ENCODE measurements at places on chromosomes 12 and 14.

DNA sequence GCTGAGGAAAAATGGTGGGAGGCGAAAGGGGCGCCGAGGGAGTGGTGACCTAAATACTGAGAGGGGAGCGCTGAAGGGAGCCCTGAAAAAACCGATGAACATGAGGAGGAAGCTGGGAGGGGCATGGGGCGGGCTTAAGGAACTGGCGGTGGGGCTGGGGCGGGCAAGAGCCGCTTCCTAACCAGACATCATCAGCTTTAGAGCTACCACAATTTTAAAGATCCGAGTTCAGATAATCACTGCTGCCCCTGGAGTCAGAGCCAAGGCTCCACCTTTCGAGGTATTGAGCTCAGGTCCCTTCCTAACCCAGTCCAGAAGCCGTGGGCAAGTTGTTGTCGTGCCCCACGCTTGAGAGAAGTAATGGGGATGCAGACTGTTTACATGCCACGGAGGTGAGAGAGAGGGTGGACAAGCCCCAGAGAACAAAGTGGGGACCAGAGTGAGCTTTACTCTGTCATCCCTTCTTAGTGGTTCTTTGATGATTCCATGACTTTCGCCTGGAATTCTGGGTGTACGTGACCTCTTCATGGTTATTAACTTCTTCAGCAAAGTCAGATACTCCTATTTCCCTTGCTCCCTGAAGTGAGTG lies 393 bp downstream of the ORMDL2 start:
- no peak for DNase-seq

DNA sequence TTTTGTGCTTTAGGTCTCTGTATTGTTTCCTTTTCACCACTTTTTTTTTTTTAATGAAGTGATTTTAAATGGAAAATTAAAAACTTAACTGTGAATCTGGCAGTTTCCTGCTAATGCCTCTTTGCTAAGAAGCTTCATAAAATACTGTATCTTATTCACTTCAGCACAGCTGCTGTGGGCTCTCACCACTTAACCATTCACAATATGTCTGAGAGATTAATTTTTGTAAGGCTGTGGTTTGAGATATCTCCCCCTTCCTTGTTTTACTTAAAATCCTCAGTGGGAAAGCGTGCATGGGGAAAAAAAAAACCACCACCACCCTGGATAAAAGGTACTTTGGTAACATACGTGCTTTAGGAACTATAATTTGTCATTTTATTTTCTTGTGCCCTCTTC lies 115.9 kb downstream of the ETV6 start:
- peak; percentile 51 for DNase-seq

GRCh38 chr14:75335571-75335970 lies 56.9 kb downstream of the FOS start:
- no peak for DNase-seq

- DNase-seq: no peak
Measured at GRCh38 chr12:6842075-6842474, 1.4 kb downstream of the GNB3 start.

GRCh38 chr14:87017335-87017734 lies 975.6 kb downstream of the GALC start:
- DNase-seq: no peak

DNA sequence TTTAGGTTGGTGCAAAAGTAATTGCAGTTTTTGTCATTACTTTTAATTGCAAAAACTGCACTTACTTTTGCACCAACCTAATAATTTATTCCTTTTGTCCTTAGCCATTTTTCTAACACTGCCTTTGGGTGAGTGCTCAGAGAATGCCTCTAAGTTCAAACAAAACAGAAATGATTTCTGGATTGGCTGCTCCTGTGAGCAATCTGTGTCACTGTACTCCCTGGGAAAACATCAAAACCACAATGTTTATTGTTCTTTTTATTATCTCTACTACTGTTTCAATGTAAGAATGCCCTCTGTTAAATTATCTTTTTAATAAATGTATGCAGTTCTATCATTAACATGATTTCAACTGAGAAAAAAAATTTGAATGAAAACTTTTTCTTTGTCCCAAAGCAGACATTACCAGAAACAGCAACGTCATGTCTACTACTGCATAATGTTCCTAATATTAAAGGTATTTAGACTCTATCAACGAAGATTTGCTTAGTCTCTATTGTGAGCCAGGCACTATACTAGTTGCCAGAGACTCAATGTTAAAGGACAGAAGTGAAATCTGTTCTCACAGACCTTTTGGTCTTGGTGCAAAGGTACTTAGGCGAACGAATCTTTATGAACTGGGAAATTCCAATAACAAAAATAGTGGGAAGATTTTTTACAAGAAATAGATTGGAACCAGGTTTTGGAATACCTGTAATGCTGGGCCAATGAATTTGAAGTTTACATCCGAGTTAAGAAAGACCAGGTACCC lies 6.2 kb downstream of the SLC41A2 start:
- peak; percentile 31 for DNase-seq

GRCh38 chr14:81315341-81315740 lies 84.8 kb downstream of the STON2 start:
- no peak for DNase-seq

DNA sequence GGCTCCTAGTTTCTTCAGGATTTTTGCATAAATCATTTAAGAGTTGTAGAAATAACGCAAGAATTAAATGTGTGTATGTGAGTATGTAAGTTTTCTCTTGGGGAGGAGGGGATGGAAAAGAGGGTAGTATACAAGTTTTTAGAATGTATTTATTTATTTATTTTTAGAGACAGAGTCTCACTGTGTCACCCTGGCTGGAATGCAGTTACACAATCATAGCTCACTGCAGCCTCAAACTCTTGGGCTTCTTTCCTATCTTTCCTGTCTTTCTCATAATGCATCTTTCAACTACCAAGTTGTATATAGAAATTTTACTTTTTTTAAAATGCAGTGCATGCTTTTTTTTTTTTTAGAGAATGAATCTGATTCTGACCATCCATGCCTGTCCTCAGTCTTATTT lies 269.0 kb upstream of the GARIN2 start:
- peak; percentile 14 for DNase-seq

- no peak for DNase-seq
Measured at GRCh38 chr14:99945732-99946651, 119.2 kb upstream of the EVL start.

GRCh38 chr12:752695-753610 lies 574 bp downstream of the WNK1 start:
- DNase-seq: peak; percentile 62

DNA sequence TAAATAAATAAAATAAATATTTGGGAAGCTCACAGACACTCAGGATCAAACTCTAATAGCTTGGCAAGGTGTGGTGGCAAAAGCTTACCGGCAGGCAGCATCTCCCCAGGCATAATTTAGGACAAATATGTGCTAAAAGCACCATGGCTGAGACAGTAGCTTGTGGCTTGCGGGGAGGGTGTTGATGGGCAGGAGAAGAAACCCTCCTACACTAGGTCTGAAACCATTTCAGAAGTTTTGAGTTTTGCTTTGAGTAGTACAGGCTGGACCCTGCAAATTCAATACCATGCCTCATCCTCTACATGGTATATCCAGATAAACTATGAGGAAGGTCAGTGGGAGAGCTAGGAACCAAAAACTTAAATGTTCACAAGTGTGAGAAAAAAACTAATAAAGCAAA lies 33.1 kb downstream of the MAP3K9 start:
- DNase-seq: no peak

GRCh38 chr14:61524211-61524806 lies 171.0 kb upstream of the HIF1A start:
- DNase-seq: peak; percentile 48

DNA sequence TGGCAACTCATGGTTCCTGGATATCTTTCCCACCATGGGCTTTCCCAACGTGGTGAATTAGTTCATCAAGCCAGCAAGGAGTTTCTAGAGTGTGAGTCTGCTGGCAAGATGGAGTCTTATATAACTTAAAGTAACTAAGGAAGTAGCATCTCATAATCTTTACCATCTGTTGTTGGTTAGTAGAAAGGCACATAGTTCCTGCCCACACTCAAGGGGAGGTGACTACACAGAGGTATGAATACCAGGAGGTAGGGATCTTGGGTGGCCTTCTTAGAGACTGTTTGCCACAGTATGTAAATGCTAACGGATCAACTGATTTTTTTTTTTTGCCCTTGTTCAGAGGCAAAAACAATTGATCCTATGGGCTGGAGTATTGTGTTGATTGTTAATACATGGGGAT lies 446.9 kb downstream of the ATP23 start:
- peak; percentile 65 for DNase-seq

DNA sequence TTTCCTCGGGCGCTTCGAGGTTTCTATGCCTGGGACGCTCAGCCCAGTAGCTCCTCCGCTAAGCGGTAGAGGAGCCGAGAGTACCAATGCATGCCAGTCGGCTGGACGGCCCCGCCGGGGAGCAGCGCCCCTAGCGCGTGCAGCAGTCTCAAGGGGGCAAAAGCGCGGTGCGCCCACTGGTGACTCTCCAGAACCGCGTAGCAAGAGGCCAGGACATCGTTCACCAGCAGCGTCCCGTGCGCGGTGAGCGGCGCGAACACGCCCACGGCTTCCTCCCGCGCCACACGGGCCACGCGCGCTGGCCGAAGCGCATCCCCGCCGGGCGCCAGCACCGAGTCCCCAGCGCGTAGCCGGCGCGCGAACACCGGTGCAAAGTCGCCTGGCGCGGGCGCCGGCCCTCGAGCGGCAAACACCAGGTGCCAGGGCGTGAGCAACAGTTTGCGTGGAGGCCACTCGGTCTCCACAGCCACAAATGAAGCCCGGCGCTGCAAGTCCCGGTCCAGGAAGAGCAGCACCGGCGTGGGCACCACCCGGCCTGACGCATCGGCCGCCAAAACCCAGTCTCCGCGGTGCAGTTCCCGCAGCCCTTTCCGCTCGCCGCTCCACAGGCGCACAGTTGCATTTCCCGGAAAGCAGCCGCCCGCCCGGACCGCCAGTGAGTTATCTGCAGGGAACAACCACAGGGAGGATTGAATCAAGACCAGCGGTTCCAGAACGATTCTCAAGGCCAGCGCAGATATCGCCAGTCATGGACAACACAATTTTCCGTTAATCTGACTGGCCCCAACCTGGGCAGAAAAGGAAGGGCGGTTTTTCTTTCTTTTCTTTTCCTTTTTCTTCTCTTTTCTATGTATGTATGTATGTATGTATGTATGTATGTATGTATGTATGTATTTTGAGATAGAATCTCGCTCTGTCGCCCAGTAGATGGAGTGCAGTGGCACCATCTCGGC lies 4.5 kb downstream of the DHH start:
- DNase-seq: no peak

GRCh38 chr14:65866448-65866847 lies 453.9 kb downstream of the FUT8 start:
- peak; percentile 30 for DNase-seq

- DNase-seq: no peak
Measured at GRCh38 chr12:103665971-103666370, 78.9 kb downstream of the STAB2 start.

DNA sequence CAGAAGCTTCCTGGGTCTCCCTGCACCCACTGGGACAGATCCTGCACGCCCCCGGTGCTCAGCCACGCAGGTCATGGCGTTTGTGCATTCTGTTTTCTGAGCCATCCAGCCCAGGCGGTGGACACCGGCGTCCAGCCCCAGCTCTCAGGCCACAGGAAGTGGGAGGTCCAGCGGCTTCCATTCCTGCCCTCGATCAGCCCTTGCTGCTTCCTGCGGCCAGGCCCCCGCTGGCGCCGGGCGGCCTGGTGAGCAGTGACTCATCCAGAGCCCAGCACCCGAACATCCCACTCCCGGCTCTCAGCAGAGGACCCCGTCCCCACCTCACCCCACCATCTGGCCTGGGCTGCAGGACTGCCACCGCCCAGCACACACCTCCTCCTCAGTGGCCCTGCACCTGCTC lies 18.0 kb upstream of the NUDT14 start:
- DNase-seq: no peak

- DNase-seq: no peak
Measured at GRCh38 chr14:89256283-89256682, 160.8 kb downstream of the FOXN3 start.

DNA sequence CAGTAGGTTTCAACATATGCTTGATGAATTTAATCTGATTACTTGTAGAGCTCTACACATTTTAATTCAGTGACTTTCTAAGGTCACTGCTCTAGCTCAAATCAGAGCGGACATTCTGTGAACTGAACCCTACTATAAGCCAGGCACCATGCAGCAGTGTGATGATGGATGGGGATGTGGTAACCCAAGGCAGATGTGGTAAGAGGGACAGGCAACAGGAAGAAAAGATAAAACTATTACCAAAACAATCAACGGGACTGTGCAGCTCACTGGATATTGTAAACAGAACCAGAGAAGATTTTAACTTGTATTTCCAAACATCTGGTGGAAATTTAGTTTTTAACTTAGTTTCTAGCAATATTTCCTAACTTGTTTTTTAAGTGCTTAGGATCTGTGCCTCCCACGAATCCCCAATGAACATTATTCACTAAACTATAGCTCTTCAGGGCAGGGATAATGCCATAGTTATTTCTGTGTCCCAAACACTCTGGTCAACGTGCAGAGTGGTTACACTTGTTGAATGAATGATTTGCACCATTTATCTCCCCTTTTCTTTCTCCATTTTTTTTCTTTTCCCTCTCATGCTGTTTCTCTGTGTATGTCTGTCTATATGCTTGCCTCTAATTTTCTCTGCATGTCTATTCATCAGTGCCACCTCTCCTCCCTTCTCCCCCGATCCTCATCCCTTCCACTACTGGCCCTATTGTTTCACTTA lies 3.0 kb downstream of the ERO1A start:
- no peak for DNase-seq

- DNase-seq: no peak
Measured at GRCh38 chr14:33062881-33063280, 124.2 kb downstream of the NPAS3 start.

DNA sequence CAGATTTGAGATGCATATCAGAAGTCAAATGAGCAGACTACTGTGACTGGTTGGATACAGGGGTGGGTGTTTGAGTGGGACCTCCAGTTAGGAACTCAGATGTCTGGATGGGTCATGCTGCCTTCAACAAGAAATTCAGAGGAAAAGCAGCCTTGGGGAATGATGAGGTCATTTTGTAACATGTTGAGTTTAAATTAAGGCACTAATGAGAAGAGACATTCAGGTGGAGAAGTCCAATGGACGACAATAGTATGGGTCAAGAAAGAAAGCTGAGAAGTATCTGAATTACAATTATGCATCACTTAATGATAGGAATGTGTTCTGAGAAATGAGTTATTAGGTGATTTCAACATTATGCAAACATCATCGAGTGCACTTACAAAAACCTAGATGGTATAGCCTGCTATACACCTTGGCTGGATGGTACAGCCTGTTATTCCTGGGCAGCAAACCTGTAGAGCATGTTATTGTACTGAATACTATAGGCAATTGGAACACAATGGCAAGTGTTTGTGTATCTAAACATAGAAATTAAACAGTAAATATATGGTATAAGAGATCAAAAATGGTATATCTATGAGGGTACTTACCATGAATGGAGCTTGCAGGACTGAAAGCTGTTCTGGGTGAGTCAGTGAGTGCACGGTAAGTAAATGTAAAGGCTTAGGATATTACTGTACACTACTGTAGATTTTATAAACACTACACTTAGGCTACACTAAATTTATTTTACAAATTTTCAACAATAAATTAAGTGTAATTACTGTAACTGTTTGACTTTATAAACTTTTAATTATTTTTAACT lies 414.7 kb downstream of the RAD51B start:
- DNase-seq: no peak

Data from fibroblast of skin of scalp (primary cell).